Neuronal stem cell (in vitro differentiated cells): ENCODE measurements at places on chromosomes 13 and 19.

DNA sequence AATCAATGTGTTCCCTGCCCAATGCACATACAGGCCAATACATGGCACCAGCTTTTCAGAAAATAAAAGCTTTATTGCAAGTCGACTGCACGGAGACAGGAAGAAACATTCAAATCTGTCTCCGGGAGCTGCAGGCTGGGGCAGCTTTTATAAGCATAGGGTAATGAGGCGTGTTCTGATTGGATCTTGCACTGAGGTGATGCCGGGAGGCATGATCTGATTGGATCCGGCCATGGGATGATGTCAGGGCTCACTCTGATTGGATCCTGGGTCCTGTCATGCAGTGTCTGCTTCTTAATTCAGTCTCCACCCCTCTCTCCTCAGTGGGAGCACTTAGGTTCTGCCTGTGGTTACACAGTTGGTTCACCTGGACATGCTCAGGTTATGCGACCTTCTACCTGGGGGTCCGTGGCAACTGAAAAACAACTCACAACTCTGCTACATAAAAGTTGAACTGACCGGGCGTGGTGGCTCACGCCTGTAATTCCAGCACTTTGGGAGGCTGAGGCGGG is 11.8 kb upstream of the FBN3 start:
- peaks cover 7% of the 10 kb centered on the region for H3K4me1 ChIP-seq
- H3K36me3 ChIP-seq: no peaks in the 10 kb centered on the region
- DNase-seq: no peak

DNA sequence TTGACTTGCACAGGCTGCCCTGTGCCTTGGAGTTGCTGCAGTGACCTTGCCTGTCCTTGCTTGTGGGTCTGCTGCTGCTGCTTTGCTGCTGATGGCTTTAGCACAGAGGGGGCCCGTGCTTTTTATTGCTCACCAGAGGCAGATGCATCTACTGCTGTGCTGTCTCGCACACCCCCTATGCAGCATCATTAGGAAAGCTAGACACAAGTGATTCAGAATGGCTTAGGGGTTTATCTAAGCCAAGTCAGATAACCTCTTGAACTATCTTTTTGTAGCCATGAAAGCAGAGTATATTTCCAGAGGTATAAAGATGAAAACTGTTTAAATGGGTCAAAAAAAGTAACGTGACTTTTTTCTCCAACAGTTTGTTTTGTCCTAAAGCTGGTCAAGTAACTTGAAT is 7.8 kb downstream of the GTF3A start:
- peaks cover 96% of the 10 kb centered on the region for H3K36me3 ChIP-seq
- H3K4me1 ChIP-seq: no peaks in the 10 kb centered on the region
- no peaks in the 10 kb centered on the region for H3K27me3 ChIP-seq
- no peak overlapping the region for H3K27ac ChIP-seq
- no peak for DNase-seq

- DNase-seq: no peak
- no peak overlapping the region for H3K27ac ChIP-seq
- no peak overlapping the region for H3K4me3 ChIP-seq
- peaks cover 18% of the 10 kb centered on the region for H3K4me1 ChIP-seq
- H3K36me3 ChIP-seq: no peaks in the 10 kb centered on the region
Observed at GRCh38 chr13:39783051-39783450, 127.6 kb downstream of the COG6 start.

GRCh38 chr13:43544011-43544410 is 242.8 kb downstream of the ENOX1 start:
- no peaks in the 10 kb centered on the region for H3K36me3 ChIP-seq
- no peak overlapping the region for H3K4me3 ChIP-seq
- no peaks in the 10 kb centered on the region for H3K27me3 ChIP-seq
- no peak overlapping the region for H3K27ac ChIP-seq
- DNase-seq: no peak

DNA sequence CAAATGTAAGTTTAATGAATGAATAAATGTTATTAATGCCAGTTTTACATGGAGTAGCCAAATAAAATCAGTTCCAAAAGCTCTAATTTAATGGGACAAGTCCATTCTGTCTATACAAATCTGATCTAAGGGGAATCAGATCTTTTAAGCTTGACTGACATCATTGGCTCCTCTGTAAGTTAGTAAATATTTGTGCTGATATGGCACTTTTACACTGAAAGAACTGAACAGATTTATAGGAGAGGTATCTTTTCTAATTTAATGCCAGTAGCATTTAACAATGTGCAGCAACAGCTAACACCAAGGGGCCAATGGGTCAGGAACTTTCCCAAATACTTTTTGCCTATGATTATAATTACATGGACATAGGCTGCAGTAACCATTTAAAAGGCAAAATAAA is 832.3 kb downstream of the PCDH17 start:
- no peaks in the 10 kb centered on the region for H3K36me3 ChIP-seq
- no peaks in the 10 kb centered on the region for H3K4me1 ChIP-seq
- H3K4me3 ChIP-seq: no peak overlapping the region

DNA sequence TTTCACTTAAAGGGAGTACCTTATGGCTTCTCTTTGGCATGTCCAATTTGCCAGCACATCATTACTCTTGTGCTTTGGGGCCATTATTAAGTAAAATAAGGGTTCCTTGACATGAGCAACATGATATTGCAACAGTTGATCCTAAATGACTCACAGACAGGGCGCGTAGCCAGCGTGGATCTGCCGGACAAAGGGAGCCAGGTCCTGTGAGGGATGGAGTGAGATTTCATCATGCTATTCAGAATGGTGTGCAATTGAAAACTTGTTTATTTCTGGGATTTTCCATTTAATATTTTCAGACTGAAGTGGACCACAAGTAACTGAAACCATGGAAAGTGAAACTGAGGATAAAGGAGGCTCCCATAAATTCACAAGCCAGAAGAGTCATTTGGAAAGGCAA is 48.6 kb upstream of the WASF3 start:
- H3K36me3 ChIP-seq: no peaks in the 10 kb centered on the region
- H3K4me3 ChIP-seq: no peak overlapping the region
- H3K27me3 ChIP-seq: no peaks in the 10 kb centered on the region
- no peaks in the 10 kb centered on the region for H3K4me1 ChIP-seq
